A549 treated with GW870086 at 1 μM for 4 hours (cell line): ENCODE measurements at places on chromosomes 16 and 17. TPM values are rescaled to one million over a fixed set of nuclear protein-coding genes. Genes with fewer than 3 reads are reported as not detected.

The RBFOX1 gene
- total RNA-seq: not detected in 5 replicates

The NPIPB9 gene
- total RNA-seq: 1.3 to 1.7 TPM (median 1.4 TPM) in 5 replicates

The TERB1 gene
- total RNA-seq: not detected in 5 replicates

The TPSG1 gene
- 0.15 to 0.16 TPM in 2 of 5 replicates, not detected in the others for total RNA-seq

The PABPN1L gene
- total RNA-seq: not detected in 5 replicates

The NAGPA gene
- 14.6 to 19.4 TPM (median 18.6 TPM) in 5 replicates for total RNA-seq

The CCT6B gene
- total RNA-seq: 0.80 to 1.9 TPM (median 1.8 TPM) in 5 replicates

The KCNH4 gene
- 0.25 to 0.39 TPM (median 0.29 TPM) in 5 replicates for total RNA-seq

The EXOC3L1 gene
- total RNA-seq: 0.09 to 0.30 TPM (median 0.23 TPM) in 3 of 5 replicates, not detected in the others

The SNX20 gene
- total RNA-seq: not detected in 5 replicates

The ADAP2 gene
- total RNA-seq: 2.6 to 3.7 TPM (median 3.2 TPM) in 5 replicates

The MYO15A gene
- 0.28 to 1.1 TPM (median 0.71 TPM) in 5 replicates for total RNA-seq

The FZD2 gene
- total RNA-seq: 26.0 to 31.3 TPM (median 27.9 TPM) in 5 replicates

The C17orf58 gene
- total RNA-seq: 16.5 to 21.1 TPM (median 20.7 TPM) in 5 replicates

The HID1 gene
- 13.8 to 19.2 TPM (median 17.5 TPM) in 5 replicates for total RNA-seq

The WFIKKN2 gene
- not detected in 5 replicates for total RNA-seq

The FA2H gene
- 33.5 to 35.0 TPM (median 34.0 TPM) in 5 replicates for total RNA-seq

The CORO1A gene
- total RNA-seq: 2.2 to 4.3 TPM (median 3.7 TPM) in 5 replicates

The OR1F1 gene
- 0.18 to 0.67 TPM (median 0.35 TPM) in 4 of 5 replicates, not detected in the other for total RNA-seq

The PRSS53 gene
- total RNA-seq: 1.00 to 2.0 TPM (median 1.1 TPM) in 5 replicates

The TPSD1 gene
- 0.15 TPM in 1 of 5 replicates, not detected in the others for total RNA-seq

The PIGQ gene
- 33.1 to 39.4 TPM (median 38.6 TPM) in 5 replicates for total RNA-seq

The HSD17B2 gene
- 0.11 to 0.25 TPM (median 0.12 TPM) in 3 of 5 replicates, not detected in the others for total RNA-seq

The CRK gene
- 77.5 to 92.1 TPM (median 88.3 TPM) in 5 replicates for total RNA-seq

The TBC1D26 gene
- 0.06 to 0.08 TPM in 2 of 5 replicates, not detected in the others for total RNA-seq

The KCNH6 gene
- total RNA-seq: not detected in 5 replicates

The CD300A gene
- not detected in 5 replicates for total RNA-seq

The FBXW10 gene
- 0.90 to 2.0 TPM (median 0.97 TPM) in 5 replicates for total RNA-seq

The RNF166 gene
- total RNA-seq: 11.3 to 17.7 TPM (median 17.4 TPM) in 5 replicates

The C16orf92 gene
- not detected in 5 replicates for total RNA-seq

The SMIM36 gene
- total RNA-seq: not detected in 5 replicates

The TNFRSF13B gene
- not detected in 5 replicates for total RNA-seq

The FBRS gene
- 29.0 to 42.4 TPM (median 40.9 TPM) in 5 replicates for total RNA-seq

The CA4 gene
- total RNA-seq: 0.21 to 0.30 TPM (median 0.24 TPM) in 3 of 5 replicates, not detected in the others

The PLA2G10 gene
- total RNA-seq: 0.29 to 0.42 TPM (median 0.36 TPM) in 4 of 5 replicates, not detected in the other

The CHMP1A gene
- total RNA-seq: 93.1 to 112 TPM (median 95.7 TPM) in 5 replicates

The TBC1D28 gene
- total RNA-seq: not detected in 5 replicates

The DRG2 gene
- 43.1 to 53.9 TPM (median 50.9 TPM) in 5 replicates for total RNA-seq

The MED1 gene
- total RNA-seq: 24.9 to 35.6 TPM (median 30.5 TPM) in 5 replicates

The PRPSAP1 gene
- 57.5 to 64.2 TPM (median 59.4 TPM) in 5 replicates for total RNA-seq

The CCL2 gene
- total RNA-seq: 13.2 to 18.2 TPM (median 16.2 TPM) in 5 replicates

The CHD9NB gene
- 0.88 to 1.6 TPM (median 1.0 TPM) in 5 replicates for total RNA-seq

The CLEC18B gene
- total RNA-seq: 0.23 to 0.63 TPM (median 0.26 TPM) in 3 of 5 replicates, not detected in the others

The MYH11 gene
- 0.03 to 0.09 TPM (median 0.05 TPM) in 4 of 5 replicates, not detected in the other for total RNA-seq

The PDE6G gene
- 1.6 to 3.1 TPM (median 2.3 TPM) in 5 replicates for total RNA-seq

The USP43 gene
- total RNA-seq: 3.3 to 4.6 TPM (median 4.0 TPM) in 5 replicates

The CCDC200 gene
- total RNA-seq: not detected in 5 replicates

The ZNF778 gene
- 9.2 to 13.2 TPM (median 11.1 TPM) in 5 replicates for total RNA-seq

The ALDH3A1 gene
- 819 to 1,197 TPM (median 850 TPM) in 5 replicates for total RNA-seq

The TMEM220 gene
- total RNA-seq: 2.8 to 4.2 TPM (median 3.1 TPM) in 5 replicates

The CD300E gene
- total RNA-seq: not detected in 5 replicates

The DPEP3 gene
- total RNA-seq: not detected in 5 replicates

The TPPP3 gene
- 8.6 to 14.2 TPM (median 12.1 TPM) in 5 replicates for total RNA-seq

The ABCA6 gene
- 0.09 TPM in 1 of 5 replicates, not detected in the others for total RNA-seq
